ENCODE measurements at places on chromosomes 2 and 18. TPM values are rescaled to one million over a fixed set of nuclear protein-coding genes. Genes with fewer than 3 reads are reported as not detected.

DNA sequence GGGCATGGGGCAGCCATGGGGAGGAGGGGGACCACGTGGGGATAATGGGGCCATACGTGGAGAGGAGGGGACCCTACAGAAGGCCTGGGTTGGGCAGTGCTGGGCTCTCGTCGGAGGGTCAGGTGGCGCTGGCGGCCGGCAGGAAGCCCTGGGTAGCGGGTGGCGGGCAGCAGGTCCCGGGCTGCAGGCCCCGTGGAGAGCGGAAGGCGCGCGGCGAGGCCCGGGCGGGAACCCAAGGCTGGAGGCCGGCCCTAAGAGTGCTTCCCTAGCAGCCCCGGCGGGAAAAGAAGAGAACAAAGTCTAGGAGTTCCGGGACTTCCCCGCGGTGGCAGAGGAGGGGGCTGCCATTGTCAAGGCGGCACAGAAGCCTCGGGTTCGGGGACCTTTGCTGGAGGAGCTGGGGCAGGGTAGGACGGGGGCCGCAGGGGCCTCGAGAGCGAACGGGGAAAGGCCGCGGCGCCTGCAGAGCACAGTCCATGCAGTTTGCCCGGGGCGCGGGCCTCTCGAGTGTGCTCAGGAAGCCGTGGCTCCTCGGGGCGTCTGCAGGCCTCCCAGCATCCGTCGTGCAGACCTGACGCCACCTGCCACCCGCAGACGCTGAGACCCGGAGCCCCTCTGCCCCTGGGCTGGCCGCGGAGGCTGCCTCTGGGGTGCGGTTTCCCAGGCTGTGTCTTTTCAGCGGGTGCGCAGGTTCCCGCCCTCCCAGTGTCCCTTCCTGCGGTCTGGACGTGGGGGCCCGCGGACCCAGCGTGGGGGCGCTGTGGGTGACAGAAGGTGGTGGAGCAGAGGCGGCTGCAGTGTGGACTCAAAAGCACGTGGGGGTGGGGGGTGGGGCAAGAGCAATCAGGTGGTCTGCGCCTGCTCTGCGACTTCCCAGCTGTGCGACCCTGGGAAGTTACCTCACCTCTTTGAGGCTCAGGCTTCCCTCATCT is 19.4 kb upstream of the NCL start:
- no peak for DNase-seq

The CXCR1 gene
- 4.0 TPM for total RNA-seq

The PFN4 gene
- 0.83 TPM for total RNA-seq

DNA sequence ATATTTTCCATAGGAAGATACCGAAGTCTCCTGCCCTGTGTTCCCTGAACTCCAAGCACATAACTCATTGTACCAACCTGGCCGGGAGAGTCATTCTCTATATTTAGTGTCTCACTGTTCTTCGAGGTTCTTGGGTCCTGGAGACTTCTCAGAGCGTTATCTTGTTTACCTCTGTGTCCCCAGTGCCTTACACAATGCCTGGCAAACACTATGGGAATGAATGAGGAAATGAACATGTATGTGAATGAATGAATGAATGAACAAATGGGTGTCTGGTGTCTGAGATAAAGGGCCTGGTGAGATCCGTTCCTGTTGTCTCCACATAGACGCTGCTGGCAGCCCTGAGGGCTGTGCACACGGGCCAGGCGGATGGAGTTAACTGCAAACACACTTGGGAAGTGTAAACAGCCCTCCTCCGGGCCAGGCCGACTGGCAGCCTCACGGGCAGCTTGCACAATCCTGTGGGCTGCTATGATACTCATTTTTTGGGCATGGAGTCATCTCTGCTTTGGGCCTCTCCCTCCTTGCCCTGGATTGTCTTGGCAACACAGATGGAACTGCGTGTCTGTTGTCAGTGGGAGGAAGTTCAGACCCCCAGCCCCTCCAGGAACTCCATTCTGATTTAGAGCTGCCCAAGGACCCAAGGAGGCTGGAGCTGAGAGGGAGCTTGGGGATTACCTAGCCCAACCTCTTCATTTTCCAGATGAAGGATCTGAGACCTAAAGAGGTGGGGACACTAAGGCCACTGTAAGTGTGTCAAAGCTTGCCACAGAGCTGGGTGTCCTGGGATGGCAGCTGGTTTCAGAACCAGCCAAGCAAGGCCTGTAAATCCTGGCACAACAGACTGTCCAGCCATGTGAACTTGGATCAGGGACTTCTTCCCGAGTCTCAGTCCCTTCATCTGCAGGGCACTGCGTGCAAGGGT is 124.4 kb downstream of the INHBB start:
- DNase-seq = no peak

The C2orf15 gene
- total RNA-seq = 0.39 TPM

- no peak for DNase-seq
Observed at GRCh38 chr2:72574886-72575285, 250.9 kb downstream of the EXOC6B start.

- no peak for DNase-seq
Observed at GRCh38 chr2:220263300-220263699, 635.9 kb downstream of the SLC4A3 start.

The UGT1A9 gene
- total RNA-seq = not detected

DNA sequence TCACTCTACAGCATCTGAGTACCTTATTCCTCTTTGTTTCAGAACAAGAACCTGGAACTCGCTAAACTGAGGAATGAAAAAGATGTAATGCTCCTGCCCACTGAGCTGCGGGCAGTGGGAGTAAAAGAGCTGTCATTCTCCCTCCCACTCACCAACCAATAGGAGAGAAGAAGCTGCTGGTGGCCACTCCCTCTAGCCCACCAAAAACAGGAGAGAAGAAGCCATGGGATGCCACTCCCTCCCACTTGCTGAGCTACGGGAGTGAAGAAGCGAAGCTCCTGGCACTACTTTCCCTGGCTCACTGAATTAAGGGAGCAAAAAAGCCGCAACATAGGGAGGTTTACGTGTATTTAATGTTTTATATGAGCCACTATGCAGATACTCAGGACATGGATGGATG is 53.7 kb downstream of the RIT2 start:
- DNase-seq = no peak

DNA sequence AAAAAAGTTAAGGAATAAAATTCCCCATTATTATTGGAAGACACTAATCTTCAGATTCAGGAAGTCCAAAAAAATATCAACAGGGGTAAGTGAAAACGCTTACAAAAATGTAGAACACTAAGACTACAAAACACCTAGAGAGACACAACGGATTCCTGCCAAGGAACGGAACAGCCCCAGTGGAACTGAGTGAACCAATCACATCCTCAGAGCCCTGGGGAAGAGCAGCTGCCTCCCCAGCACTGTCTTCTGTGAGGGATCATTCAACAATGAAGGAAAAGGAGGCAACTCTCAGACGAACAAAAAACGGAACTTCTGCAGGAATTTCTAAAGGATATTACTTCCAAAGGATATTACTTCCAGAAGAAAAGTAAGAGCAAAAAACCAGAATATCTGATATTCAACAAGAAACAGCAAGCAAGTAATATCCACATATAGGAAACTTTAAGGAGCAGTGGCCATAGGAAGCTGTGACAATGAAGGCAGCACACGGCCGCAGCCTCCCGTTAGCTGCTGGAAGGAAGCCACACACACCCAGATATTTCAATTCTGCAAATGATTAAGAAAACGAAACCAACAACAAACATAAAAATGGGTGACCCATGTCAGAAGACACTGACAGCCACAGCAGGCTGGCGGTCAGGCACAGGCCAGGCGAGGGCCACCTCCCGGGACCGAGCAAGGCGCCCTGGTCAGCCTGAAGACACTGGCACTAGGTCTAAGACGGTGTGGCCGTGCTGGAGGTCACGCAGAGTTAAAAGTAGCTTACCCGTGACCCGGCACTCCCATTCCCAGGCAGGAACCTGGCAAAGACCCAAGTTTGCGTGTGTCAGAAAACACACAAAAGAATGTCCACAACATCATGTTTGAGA is 81.8 kb downstream of the HDAC4 start:
- no peak for DNase-seq

DNA sequence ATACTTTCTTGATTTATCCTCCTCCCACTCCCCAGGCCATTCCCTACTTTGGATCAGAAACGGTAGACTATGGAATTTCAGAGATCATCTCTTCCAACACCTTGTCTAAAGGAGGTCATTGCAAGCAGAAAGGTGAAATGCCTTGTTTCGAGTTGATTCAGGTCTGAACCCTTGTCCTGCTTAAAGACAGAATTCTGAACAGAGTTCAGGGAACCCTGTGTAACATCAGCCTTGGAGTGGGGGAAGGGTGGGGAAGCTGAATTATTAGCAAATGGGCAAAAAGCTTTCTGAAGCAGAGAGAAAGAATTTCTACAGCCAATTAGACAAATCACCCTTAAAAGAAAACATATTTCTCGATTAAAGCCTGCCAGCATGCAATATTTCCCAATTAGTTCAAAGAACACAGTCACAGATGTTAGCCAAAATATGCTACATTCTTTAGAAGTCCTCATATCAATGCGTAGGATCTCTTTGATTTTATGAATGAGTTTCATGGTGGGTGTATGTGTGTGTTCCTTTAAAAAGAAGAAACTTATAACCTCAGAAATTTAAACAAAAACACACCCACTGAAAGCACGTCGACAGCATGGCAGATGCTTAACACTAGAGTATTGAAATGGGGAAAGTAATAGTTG is 353.1 kb downstream of the RND3 start:
- no peak for DNase-seq

The STARD6 gene
- not detected for total RNA-seq
